Left cardiac atrium (tissue), 4 donors: ENCODE measurements at places on chromosomes 12 and 14.

- peak; percentile 82 for DNase-seq
Measured at GRCh38 chr12:57086493-57087009, 2.4 kb upstream of the NAB2 start.

DNA sequence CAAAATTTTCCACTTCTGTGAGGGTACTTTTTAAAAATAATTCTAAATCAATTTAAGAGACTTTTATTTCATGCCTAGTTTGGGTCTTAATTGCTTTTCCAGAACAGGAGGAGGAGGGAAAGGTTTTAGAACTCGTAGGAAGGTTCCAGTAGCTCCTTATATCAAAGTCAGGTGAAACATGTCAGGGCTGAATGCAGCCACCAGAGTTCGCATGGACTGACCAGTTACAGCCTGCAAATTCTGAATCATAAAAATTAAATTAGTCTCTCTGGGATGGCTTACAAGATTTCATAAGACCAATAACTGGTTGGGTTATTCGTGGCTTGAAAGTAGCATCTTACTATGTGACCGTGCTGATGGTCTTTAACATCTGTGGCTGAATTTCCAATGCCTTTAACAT, 397 bp downstream of the BDKRB1 start:
- no peak for DNase-seq

DNA sequence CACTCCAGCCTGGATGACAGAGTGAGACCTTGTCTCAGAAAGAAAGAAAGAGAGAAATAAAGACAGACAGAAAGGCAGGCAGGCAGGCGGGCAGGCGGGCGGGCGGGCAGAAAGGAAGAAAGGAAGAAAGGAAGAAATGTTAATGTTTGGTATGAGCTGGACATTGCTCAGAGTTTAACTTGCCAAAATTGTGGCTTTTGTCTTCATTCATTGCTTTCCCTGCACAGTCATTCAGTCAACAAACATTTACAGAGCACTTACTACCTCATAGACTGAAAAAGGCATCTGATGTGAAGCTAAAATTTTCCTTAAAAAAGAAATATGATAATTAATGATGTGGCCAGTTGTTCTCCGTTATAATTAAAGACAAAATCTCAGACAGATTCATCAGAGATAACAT, 247.1 kb downstream of the SPTSSA start:
- DNase-seq, result no peak

GRCh38 chr12:101021911-101022388, 188.1 kb downstream of the SLC5A8 start:
- DNase-seq, result no peak

- DNase-seq, result peak; percentile 84
Measured at GRCh38 chr14:50830932-50831725, at the start of gene NIN. TSS of gene NIN (minus strand) at chr14:50831162. CDS start at chr14:50822056, 9,106 bp downstream.

GRCh38 chr14:20278414-20278813, 27.3 kb downstream of the TTC5 start:
- DNase-seq, result peak; percentile 30

DNA sequence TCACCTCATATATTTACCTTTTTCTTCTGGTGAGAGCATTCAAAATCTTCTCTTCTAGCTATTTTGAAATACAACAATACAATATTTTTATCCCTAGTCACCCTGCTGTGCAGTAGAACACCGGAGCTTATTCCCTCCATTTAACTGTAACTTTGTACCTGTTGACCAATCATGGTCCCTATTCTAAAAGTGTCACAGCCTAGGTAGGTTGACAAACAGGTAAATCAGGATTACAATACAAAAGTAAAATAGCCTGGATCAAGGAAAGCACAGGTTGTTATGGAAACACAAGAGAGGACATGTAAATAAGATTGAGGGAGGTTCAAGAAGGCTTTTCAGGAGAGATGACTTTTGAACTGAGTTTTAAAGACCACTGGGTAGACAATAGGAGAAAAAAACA, 670.9 kb downstream of the DIO2 start:
- no peak for DNase-seq

- no peak for DNase-seq
Measured at GRCh38 chr12:121974026-121974985, 47.4 kb upstream of the BCL7A start.

- no peak for DNase-seq
Measured at GRCh38 chr14:22791301-22791700, 23.9 kb downstream of the SLC7A7 start.

DNA sequence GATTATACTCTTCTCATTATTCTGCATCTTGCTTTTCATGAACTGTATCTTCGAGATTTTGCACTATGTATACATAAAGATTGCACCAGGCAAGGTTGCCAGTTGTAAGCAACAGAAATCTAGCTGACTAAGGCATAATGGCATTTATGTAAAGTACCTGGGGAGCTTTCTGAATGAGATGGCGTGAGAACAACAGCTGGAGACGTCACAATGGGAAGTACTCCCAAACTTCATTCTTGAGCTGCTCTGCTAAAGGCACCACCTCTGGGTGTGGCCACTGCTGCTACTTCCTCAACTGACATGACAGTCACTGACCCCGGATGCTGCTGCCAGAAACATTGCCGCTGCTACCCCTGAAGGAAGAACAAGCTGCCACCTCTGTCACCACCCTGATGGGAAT, 220.7 kb downstream of the NOVA1 start:
- DNase-seq, result no peak

GRCh38 chr12:131084341-131085011, 130.8 kb downstream of the ADGRD1 start:
- no peak for DNase-seq

DNA sequence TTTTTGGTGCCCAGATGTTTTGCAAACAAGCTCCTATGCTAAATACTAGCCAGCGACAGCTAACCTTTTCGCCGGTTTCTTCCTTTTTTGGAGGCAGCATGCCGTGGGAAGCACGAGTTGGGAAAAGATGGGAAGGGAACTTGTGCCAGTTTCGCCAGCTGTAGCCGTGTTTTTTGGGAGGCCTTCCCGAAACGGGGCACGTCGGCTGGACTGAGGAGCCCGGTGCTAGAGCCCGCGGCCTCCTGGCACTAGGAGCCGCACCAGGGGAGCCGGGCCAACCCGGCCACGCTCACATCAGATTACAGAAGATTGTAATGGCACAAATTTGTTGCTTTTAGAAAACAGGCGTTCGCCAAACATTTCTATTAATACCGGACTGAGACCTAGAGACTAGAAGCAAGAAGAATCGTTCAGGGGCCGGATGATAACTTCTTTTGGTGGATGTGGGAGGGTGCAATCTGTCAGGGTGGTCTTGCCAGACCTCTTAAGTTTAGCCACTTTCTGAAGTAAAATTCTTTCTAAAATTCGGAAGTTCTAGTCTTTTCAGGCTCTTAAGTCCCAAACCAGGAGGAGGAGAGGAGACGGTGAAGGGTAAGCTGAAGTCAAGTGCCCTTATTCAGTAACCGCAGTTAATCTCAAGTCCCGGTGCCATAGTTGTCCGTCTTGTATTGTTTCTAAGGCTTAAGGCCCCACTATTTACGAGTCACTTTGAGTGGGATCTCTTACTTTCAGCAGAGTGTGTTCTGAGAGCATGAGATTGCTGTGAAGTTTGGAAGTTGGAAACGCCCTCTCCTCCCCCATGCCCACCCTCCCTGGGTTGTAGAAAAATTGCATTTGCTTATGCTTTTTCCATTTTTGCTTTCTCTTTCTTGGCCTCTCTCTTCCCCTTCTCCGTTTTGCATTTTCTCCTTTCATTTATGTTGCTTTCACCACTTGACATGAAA, 1.3 kb downstream of the RASSF3 start:
- peak; percentile 52 for DNase-seq

DNA sequence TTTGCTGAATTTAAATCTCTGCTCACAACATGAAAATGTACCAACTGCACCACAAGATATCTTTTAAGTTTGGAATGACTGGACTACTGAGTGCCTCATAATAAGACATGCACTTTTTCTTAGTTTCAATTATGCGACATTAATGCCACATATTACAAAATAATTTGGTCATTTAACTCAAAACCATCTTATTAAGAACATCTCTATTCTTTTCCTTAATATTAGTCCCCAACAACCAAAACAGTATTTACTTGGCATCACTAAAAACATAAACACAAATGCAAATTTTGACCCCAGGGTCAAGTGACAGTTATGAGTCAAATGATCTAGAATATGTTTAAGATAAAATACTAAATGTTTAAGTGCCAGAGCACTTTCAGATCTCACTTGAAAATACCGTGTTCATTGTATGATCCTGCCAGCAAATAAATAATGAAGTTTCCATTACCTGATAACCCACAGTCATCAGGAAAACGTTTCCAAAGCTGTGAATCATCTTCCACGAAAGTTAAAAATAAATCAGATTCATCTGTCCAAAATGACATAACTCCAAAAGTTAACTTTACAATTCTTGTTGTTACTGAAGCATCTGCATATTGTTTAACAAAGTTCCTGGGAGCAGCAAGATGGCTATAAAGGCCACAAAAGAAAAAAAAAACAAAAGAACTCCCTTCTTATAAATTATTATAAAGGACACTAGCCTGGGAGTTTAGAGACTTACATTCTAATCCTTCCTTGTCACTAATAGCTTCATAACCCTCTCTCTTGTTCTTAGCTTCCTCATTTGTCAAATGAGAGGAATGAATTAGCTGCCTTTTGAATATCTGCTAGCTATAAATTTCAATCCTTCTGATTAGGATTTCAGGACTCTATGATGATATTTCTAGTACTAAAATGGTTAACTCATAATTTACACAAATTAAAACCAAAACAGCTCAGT, 30.5 kb upstream of the AP4S1 start:
- DNase-seq, result no peak

DNA sequence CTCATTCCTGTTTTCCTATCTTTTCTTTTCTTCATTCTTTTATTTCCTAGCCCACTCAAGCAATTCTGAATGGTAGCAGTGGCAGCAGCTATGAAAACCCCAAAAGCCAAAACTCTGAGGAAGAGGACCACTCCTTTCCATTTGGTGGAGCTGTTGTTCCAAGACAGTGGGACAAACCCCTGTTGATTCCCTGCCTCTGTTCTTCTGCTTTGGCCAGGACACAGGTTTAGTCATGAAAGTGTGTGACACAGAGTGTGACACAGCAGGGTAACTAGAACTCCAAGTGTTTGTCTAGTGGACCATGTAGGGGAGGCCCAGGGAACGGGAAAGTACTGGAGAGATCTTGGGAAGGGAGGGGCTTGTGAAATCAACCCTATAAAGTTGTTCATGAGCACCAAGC, 71.1 kb downstream of the PTCSC3 start:
- no peak for DNase-seq

GRCh38 chr12:111775205-111776193, 8.8 kb downstream of the ALDH2 start:
- DNase-seq, result peak; percentile 87

DNA sequence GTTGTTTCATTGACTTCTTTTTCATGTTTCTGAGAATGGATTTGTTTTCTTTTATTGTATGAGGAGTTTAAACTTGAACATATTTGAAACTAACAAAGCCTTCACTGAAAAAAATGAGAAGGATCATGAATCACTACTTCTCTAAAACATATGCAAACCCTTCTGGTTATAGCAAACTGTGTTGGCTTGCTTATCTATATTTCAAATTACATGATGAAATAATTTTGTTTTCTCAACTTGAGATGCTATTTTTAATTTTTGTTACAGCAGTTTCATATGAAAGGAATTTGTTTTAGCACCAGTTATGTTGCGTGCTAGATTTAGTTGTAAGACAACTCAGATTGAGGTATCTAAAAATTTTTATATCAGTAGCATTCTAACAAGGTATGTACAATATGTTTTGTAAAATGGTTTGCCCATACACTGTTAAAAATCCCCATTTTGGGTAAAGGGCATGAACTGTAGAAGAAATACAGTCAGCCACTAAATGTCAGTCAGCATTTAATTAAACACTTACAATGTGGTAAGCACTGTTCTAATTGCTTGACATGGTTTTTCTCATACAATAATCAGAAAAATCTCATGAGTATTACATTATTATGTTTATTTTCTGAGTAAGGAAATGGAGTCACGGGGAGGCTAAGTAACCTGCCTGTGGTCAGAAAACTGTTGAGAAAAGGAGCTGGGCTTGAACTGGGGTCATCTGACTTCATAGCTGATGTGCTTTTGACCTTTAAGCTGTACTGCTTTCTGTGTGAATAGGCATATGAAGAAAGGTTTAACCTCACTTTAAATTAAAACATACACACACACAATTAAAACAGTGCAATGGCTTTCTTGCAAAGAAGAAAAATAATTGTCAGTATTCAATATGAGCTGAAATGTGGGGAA, 105.7 kb downstream of the PLEKHA5 start:
- no peak for DNase-seq

DNA sequence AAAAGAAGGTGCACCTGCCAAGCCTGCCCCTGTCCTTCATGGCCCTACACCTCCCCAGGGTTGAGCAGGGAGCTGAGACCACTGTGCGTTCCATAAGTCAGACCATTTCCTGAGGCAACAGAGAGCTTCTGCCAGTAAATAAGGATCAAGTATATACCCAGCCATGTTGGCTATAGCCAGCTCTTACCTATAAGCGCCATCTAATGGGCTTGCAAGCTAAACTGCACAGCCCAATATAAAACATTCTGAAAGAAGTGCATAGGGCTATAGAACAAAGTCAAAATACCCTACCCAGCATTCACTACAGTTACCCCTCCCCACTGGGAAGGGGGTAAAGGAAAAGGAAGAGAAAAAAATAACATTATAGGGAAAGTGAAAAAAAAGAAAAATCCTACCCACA, 59.3 kb upstream of the SCAF11 start:
- no peak for DNase-seq

GRCh38 chr14:58923751-58924405, 264.6 kb upstream of the DAAM1 start:
- DNase-seq, result no peak

DNA sequence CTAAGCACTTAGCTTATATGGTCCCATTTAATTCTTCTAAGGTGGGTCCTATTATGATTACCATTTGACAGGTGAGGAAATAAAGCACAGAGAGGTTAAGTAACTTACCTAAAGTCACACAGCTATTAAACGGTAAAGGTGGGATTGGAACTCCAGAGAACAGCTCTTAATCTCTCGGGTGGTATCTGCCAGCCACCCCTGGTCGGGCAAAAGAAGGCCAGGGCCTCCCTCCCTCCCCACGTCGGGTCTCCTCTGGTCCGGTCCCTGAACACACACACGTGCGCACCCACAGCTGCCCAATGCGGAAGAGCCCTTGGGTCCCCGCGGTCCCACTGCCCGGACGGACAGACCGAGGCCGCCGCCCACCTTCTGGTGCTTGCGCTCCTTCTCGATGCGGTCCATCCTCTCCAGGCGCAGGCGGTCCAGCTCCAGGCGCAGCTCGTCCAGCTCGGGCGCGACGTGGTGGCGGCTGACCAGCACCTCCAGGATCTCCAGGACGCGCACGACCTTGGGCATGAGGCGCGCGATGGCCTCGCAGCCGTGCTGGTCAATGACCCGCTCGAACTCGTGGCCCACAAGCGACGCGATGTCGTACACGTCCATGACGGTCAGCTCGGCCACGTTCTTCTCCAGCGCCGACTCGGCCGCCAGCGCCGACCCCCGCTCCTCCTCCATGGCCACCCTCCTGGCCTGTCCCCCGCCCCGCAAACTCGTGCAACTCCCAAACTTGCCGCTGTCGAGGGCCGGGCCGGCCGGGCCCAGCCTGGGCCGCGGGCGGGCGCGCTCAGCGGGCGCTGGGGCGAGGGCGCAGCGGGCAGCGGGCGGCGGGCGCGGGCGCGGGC, 490 bp downstream of the RILPL1 start:
- DNase-seq, result peak; percentile 68

- DNase-seq, result no peak
Measured at GRCh38 chr14:101178184-101179072, 274.9 kb upstream of the RTL1 start.

- DNase-seq, result no peak
Measured at GRCh38 chr12:76085520-76085868, 1.0 kb upstream of the NAP1L1 start.

- no peak for DNase-seq
Measured at GRCh38 chr12:75378354-75378753, 12.5 kb upstream of the GLIPR1L2 start.

- DNase-seq, result peak; percentile 34
Measured at GRCh38 chr12:106096376-106096775, 42.4 kb downstream of the NUAK1 start.
